Transverse colon (tissue), 4 donors: ENCODE measurements at places on chromosomes 13 and 19.

GRCh38 chr13:110371550-110372465 lies 64.7 kb downstream of the COL4A2 start:
- DNase-seq, result no peak

GRCh38 chr19:36120092-36120983 lies 5.1 kb downstream of the TBCB start:
- no peak for DNase-seq

DNA sequence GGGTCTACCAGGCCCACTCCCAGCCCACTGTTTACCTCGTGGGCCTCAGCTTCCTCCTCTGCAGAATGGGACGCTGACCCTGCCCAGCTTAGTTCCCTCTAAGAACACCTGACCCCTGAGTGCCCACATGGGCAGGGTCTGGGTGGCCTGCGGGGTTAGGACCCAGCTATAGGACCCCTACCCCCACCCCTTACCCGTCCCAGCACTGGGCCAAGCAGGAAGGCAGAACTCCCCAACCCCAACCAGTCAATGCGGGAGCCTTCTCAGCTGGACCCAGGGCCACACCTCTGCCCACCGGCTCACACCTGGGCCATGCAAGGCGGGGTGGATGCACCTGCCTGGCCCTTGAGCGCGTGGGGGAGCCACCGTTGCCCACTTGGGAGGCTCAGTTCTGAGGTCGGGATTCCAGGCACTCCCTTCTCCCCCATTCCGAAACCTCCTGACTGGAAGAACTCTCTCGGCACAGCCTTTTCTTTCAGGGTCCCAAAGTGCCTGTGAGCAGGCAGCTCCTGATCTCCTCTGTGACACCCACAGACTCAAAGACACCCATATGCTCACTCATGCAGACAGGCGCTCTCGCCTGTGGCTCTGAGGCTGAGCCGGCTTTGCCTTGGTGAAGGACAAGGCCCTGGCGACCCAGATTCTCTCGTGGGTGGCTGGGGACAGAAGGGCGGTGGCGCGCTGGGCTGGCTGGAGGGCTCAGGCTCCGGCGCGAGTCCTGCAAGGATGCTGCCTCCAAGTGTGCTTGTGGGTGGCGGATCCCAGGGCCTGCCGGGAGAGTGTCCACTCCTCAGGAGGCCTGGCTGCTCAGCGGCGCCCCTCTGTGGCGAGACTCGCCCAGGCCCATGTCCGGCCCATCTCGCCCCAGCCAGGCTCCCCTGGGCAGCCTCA lies 27.9 kb upstream of the PARP4 start:
- DNase-seq, result no peak

DNA sequence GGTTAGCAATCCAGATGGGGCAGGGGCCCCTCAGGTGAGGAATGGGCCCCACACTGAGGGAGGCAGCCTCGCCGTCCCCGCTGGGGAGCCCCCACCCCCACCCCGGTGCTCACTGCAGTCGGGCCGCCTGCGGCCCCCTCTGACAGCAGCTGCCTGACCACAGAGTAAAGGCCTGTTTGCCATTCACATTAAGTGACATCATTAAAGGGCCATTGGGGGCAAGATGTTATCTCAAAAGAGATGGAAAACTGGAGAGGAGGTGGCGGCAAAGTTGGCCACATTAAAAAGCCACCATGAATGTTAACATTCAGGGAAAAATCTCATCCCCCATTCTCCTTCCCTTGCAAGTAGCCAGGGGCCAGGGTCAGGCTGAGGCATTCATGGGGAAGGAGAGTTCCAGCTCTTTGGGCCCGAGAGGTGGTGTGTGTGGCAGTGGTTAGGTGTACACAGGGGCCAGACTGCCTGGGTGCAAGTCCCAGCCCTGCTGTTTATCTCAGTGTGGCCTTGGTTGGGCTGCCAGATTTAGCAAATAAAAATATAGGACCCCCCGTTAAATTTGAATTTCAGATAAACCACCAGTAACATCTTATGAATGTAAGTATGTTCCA lies 20.9 kb downstream of the VSTM2B start:
- DNase-seq, result no peak

DNA sequence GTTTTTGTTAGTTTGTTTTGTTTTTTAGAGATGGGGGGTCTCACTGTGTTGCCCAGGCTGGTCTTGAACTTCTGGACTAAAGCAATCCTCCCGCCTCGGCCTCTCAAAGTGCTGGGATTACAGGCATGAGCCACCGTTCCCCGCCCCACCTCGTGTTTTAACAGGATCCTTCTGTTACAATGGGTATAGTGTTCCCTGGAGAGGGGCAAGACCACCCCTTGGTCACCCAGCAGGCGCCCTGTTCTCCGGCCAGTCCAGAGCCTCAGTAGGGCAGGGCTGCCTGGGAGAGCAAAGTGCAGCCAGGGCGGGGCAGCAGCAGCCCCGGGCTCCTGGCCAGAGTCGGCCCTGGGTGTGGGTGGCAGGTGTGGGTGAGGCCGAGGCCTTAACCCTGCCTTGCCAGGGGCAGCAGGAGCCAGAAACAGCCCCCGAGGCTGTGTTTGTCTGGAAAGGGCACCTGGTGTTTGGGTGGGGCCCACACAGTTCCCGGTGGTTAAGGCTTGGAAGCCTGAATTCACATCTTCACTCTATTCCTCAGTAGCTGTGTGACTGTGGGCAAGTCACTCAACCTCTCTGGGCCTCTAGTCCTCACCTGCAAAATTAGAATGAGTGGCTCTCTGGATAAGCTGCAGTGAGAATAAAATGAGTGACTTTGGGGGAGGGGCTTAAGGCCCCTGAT lies 7.2 kb downstream of the VASP start:
- DNase-seq, result peak; percentile 92

DNA sequence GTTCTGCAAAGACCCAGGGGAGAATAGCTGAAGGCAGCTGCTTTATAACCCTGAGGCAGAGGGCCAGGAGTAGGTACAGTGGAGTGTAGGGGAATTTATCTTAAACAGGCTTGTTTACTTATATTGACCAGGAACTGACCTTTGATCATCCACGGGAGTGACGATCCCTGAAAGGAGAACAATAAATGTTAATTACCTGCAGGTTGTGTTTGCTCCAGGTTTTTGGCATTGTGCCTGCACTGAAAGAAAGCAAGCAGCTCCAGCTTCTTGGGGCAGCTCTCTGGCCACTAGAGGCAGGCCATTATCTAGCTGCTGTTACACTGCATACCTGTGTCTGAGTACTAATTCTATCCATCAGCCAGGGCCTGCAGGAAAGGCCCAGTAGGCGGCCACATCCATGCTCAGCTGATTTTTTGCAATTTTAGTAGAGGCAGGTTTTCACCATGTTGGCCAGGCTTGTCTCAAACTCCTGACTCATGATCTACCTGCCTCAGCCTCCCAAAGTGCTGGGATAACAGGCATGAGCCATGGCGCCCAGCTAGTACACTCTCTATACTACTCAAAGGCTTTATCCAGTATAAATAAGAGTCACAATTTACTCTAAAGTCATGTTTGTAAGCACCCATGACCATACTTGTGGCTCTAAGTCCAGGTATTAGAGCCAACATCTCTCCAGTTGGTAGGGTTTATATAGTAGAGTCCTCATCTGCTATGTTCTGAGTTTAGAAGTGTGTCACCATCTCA lies 8.5 kb upstream of the ZNF91 start:
- DNase-seq, result peak; percentile 87

- no peak for DNase-seq
Observed at GRCh38 chr13:74273581-74273980, 139.4 kb upstream of the KLF12 start.

- DNase-seq, result peak; percentile 80
Observed at GRCh38 chr19:47719047-47719859, 6.0 kb downstream of the EHD2 start.
